Activated T-cell treated with anti-CD3 and anti-CD28 coated beads, Interleukin-2, amount 50 U/mL, for 48 hours (primary cell): ENCODE measurements at places on chromosomes 4 and X.

DNA sequence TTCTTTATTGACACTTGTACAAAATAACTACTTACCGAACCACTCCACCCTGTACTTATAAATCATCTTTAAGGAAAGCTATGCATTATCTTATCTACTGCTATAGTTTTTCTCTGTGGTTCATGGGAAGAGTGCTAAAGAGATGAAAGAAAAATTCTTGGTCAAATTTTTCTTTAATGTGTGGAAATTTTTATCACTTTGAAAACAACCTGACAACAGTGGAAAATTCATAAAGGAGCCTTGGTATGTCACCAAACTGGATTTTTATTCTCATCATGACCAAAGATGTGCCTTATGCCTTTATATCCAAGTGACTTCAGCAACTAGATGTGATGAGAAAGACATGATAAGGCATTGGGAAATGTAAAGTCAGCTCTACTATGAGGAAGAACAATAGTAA is 67.2 kb upstream of the SPP1 start:
- DNase-seq, result no peak

GRCh38 chr4:105541420-105541819 is 11.0 kb upstream of the ARHGEF38 start:
- no peak for DNase-seq

- no peak for DNase-seq
Measured at GRCh38 chrX:47707031-47707780, 48.2 kb upstream of the UXT start.

DNA sequence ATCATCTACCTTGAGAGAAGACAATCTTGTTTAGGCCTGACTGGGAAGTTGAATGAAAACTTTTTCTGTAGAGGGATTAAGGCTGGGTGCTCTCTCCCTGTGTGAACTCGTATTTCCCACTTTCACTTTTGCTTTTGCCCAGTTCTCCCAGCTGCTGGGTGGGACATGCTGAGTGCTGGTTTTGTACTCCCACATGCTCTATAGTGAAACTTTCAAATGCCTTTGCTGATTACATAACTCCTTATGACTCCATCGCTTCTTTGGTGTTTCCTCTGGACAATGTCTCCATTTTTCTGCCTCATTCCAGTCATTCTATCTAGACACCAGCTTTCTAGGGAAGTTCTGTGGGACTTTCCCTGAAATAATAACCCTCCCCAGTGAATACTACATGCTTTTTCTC is 100.5 kb downstream of the CLNK start:
- DNase-seq, result no peak

DNA sequence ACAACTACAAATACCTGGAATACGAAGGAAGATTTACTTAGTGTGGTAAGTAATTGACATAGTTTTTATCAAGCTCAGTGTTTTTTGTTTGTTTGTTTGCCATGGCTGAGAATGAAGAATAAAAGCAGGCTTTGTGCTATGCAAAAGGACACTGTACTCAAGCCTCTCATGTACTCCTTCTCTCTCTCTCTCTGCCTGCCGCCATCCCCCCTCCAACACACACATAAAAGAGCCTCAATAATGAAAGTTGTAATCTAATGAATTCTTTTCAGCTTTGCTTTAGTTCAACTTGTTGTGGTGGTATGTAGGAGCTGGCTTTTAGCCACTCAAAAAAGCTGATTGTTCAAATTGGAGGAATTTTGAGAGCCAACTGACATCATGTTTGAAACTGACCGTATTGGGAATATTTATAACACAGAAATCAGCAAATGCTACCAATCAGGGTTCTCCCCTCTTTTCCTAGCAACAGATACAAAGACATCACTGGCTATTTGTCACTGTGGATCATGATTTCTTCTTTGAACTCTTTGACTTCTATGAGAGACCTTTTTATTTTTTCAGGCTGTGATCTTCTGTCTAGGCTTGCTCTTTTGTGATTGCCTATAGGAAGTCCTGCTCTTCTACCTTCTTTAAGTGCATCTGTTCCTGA is 1148.8 kb downstream of the RAPGEF2 start:
- DNase-seq, result no peak

DNA sequence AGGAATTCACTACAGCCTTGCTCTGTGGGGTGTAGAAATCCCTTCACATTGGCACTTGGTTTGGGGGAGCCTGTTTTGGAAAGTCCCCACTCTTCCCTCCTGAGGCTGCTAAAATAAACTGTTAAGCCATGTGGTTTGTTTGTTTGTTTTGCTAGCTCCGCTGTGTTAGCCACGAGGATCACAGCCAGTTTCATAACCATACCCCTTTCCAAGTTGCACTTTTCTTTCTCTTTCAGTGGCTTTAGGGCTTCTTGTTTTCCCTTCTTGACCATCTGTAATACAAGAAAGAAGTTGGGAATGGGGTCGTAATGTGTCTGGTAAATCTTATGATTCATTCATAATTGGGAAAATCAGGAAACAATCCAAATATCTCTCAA is 24.8 kb upstream of the UXT start:
- no peak for DNase-seq

- DNase-seq, result no peak
Measured at GRCh38 chr4:185124006-185124405, 19.1 kb upstream of the SLC25A4 start.

- no peak for DNase-seq
Measured at GRCh38 chr4:66927937-66928336, 617.4 kb downstream of the CENPC start.

GRCh38 chrX:111129921-111130320 is 33.9 kb downstream of the PAK3 start:
- DNase-seq, result no peak

DNA sequence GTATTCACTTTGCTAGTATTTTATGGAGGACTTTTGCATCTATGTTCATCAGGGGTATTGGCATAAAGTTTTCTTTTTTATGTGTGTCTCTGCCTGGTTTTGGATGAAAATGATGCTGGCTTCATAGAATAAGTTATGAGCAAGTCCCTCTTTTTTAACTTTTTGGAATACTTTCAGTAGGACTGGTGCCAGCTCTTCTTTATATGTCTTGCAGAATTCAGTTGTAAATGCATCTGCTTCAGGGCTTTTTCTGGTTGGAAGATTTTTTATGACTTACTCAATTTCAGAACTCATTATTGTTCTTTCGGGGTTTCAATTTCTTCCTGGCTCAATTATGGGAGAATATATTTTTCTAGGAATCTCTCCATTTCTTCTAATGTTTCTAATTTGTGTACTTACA is 9.1 kb upstream of the CSN2 start:
- DNase-seq, result no peak

DNA sequence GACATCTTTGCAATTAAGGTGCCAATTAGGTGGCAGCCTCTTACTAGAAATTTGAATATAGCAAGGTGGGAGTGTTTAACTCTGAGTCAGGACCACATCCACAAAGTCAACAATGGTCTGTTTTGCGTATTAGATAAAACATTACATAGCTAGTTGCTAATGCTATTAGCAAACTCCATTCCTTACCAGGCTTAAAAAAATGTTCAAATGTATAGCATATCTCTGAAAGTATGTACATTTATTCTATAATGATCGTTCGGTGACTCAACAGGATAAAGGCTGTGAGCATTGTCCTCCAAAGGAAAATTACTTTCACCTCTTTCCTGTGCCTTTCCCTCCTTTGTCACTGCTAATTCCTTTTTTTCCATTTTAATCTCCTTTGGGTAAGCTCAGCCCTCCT is 74.5 kb downstream of the SYTL5 start:
- DNase-seq, result no peak

DNA sequence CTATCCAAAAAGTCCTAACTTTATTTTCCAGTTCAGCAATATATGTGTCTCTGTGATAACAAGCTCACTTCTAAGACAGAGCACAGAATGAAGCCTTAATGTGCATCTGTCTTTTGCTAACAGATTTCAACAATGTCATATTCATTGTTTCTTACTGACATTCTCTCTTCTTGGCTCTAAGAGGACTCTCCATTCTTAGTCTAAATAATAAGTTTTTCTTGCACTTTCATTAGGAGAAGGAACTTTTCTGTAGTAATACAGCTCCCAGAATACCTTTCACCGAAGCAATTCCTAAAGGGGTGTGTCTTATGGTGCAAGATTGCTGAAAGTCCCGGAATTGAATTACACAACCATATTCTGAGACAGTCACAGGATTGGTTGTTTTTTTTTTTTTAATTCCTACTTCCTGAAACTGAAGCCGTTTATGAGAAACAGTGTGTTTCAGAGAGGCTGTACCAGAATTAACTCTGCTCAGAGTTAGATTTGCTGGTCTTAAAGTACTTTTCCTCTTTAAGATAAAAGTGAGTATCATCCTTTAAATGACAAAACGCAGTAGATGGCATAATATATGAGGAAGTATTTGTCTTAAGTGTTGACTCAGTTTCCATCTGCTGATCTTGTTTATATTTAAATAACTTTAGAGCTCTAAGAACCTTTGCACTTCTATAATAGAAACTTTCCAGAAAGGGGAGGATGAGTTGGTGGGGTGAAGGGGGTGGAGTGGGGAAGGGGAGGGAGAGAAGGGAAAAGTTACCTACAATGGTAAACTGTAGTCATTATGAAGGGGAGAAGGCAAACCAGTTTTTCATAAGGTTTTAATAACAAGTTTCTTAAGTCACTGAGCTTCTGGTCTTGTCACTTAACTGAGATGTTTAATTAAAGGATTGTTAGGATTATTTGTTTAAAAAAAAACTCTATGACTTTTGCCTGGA is at the start of gene ALPK1:
ALPK1 (plus strand) TSS at position 421 of the 932 bp plus-strand sequence.
- no peak for DNase-seq

GRCh38 chrX:134849390-134849789 is 141.4 kb upstream of the SMIM10 start:
- DNase-seq, result no peak

GRCh38 chrX:79601341-79602131 is 234.4 kb upstream of the ITM2A start:
- no peak for DNase-seq

- no peak for DNase-seq
Measured at GRCh38 chr4:123301923-123302322, 94.7 kb upstream of the SPRY1 start.
